HT-29 (cell line): ENCODE measurements at places on chromosomes 4 and X.

GRCh38 chr4:105234582-105234981, 87.9 kb downstream of the TET2 start:
- no peak for DNase-seq

- no peak for DNase-seq
Measured at GRCh38 chr4:38060829-38061431, 100.7 kb downstream of the PTTG2 start.

DNA sequence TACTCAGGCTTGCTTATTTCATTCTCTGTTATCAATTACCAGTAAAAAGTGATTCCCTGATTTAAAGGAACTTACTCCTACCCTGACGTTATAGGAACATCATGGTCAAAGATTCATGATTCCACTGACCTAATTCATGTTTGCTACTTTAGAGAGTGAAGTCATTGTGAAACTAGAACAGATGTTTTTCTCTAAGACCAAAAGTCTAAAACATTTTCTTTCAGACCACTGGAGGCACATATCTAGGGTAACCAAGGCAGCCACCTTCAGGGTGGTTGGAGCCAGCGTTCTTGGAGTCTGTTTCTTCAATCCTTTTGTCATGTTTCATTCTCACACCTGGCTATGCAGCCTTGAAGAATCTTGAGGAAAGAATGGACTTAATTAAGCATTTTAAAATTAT, 77.8 kb downstream of the GALNTL6 start:
- no peak for DNase-seq

DNA sequence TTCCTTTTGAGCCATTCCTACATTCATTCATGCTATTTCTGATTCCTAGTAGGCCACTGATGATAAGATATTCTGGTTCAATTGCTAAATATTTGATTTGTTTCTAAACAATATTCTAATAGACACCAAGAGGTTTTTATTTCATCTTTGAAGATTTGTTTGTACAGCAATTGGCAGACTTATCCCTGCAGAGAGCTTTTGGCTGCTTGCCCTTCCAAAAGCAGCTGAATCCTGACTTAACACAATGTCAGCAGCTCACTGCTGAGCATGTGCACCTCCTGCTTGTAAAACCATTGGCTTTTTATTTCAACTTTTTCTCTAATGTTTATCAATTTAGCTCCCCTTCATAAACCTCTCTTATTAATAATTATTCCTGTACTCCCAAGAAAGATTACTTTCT, 45.3 kb downstream of the MMRN1 start:
- DNase-seq: no peak

- peak; percentile 85 for DNase-seq
Measured at GRCh38 chr4:12852338-12853307, 631.5 kb downstream of the RAB28 start.

GRCh38 chrX:2781226-2781571, 29.4 kb downstream of the XG start:
- DNase-seq: no peak

GRCh38 chrX:102846544-102847236, 90.4 kb upstream of the RAB40AL start:
- no peak for DNase-seq

- DNase-seq: peak; percentile 32
Measured at GRCh38 chr4:128385683-128386304, 98.2 kb upstream of the PGRMC2 start.

DNA sequence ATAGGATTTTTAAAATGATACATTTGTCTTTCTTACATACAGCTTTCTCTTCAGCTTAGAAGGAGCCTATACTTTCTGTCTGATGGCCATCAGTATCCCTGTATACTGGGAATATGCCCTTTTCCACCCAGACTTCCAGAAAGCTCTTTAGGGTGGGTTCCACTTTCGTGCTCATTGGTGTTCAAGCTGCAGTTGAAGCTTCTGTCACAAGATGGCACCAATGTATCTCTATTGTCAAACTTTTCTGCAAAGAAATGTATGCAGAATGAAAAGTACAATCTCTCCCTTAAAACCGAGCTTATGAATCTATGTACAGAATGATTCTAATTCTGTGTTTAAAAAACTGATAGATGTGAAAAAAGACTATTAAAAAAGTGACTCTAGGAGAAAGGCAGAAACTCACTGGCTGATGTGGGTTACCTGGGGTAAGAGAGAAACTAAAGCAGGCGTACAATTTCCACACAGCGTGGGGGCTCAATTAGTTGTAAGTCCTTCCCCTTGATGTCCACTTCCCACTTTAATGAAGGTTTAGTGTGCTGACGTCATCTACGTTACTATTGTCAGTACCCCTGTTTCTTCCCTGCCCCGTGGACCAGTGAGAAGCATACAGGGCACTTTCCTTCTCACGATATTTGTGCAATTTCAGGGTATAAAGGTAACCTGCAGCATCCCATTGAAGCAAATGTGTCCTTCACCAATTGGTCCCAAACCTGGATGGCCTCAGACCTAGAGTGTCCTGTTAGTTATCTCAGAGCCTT, 57.3 kb upstream of the TCEAL2 start:
- DNase-seq: peak; percentile 50

- no peak for DNase-seq
Measured at GRCh38 chrX:153590961-153591956, 7.7 kb downstream of the CCNQ start.

GRCh38 chr4:52202251-52202779, 151.2 kb downstream of the SPATA18 start:
- DNase-seq: no peak

DNA sequence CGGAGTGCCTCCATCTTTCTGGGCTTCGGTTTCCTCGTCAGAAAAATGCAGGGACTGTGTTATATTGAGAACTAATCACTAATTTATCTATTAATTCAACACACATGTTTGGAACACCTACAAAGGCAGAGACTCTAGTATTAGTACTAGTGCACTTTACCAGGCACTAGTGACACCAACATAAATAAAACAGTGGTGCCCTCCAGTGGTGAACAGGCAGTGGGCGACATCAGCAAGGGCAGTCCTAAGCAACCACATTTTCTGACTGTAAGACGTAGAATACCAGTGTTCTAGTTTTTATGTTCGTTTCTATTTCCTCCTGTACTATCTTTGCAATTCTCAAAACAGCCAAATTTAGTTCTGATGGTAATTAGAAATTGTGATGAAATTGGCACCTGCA, 69.1 kb upstream of the UCP1 start:
- DNase-seq: peak; percentile 41

GRCh38 chr4:38314663-38315062, 349.3 kb upstream of the KLF3 start:
- peak; percentile 25 for DNase-seq

GRCh38 chr4:122131562-122132157, 20.5 kb upstream of the BLTP1 start:
- DNase-seq: no peak

DNA sequence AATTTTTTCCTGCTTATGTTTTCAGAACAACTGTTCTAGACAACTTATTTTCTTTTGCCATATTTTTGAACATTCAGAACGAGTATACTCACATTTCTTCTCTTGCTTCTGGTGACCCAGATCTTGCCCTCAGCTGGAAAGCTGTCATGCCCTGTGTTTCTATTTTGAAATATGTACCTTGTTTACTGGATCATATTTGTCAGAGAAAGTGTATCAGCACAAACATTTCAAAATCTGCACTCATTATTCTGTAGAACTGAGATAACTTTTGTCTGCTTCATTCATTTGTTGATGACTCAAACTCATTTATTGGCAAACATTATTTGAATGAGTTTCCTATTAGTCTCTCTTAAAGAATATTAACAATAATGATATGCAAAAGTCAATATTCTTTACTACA, 46.2 kb upstream of the FAM9A start:
- DNase-seq: no peak

DNA sequence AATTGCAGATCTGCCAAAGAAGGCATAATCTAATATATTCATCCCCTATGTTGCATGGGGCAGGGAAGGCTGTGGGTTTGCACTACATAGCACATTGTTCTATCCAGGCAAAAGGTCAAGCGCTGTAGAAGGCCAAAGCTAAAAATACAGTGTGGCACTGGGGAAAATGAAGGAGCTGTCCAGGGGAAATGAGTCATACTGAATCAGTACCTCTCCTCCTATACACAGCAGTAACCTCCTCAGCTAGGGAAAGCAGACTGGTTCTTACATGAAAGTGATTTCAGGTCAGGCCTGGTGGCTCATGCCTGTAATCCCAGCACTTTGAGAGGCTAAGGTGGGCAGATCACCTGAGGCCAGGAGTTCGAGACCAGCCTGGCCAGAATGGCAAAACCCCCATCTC, 31.0 kb upstream of the SLC25A4 start:
- DNase-seq: peak; percentile 53

DNA sequence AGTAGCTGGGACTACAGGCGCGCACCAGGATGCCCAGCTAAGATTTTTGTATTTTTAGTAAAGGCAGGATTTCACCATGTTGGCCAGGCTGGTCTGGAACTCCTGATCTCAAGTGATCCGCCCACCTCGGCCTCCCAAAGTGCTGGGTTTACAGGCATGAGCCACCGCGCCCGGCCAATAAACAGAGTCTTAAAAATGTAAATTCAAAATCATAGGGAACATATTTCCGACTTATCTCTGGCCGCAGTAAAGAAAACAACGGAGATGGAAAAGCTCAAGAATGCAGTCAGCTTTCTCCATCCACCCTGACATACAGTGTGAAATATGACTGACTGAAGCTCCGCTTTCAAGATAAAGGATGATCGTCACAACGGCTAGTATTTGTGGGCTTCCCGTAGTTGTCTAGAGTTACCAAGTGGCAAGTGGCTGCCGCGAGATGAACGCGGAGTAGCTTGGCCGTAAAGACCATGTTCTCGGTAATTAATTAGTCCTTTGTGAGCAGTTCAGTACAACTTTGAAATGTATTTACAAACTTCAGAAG, 495.1 kb upstream of the FAT1 start:
- DNase-seq: no peak

DNA sequence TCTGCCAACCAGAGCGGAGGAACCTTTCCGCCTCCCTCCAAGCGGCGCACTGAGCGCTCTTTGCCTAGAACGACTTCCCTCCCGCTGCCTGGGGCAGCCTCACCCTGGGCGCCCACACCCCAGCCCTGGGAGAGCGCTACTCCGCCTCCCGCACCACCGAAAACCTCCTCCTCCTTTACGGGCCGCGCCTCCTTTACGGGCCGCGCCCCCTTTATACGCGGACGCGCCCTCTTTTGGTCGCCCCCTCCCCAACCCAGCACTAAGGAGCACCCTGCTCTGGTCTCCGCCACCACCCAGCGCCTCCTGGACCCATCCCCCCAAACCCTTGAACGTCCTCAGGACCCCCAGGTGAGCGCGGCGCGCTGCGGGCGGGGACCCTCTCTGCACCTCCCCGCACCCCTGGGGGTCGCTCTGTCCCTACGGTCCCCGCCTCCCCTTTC, 586 bp upstream of the NSG1 start:
- DNase-seq: no peak
